Stimulated activated CD4-positive, alpha-beta T cell treated with anti-CD3 and anti-CD28 coated beads, TNF-alpha, amount 100 ng/mL, for 1 hour (primary cell): ENCODE measurements at places on chromosomes 11 and 22.

DNA sequence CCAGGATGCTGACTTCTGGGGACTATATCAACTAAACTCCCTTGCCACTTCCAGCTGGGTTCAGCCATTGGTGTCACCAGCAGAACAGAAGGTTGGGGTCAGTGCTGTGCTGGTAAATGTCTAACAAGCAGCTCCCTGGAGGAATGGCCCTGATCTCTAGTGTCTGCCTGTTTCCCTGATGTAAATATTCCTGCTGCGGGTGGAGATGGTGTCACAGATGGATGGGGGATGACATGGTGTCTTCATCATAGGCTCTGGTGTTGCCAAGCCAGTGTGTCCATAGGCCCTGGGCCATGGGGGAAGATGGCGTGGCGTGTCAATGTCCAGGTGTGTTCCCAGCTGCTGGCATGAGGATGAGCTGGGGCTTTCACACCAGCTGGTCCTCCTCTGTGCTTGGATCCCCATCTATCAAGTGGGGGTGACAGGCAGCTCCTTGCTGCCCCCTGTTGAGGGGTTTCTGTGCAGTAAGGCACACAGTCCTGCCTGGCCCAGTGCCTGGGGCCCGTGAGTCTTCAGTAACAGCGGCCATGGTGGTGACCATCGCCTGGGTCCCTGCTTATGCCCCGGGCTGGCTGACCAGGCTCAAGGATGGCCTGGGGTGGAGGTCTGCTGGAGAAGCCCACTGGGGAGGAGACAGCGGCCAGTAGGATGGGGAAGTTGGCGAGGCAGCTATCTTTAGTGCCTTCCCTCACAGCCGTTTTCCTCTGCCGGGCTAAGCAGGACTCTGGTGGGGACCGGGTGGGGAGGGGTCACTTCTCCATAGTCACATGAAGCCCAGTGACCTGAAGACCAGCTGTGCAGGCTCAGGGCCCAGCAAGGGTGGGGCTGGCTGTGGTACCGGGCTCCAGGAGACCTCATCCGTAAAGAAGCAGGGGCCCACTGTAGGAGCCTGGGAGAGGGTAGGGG is 12.7 kb downstream of the RPL3 start:
- DNase-seq, result no peak

DNA sequence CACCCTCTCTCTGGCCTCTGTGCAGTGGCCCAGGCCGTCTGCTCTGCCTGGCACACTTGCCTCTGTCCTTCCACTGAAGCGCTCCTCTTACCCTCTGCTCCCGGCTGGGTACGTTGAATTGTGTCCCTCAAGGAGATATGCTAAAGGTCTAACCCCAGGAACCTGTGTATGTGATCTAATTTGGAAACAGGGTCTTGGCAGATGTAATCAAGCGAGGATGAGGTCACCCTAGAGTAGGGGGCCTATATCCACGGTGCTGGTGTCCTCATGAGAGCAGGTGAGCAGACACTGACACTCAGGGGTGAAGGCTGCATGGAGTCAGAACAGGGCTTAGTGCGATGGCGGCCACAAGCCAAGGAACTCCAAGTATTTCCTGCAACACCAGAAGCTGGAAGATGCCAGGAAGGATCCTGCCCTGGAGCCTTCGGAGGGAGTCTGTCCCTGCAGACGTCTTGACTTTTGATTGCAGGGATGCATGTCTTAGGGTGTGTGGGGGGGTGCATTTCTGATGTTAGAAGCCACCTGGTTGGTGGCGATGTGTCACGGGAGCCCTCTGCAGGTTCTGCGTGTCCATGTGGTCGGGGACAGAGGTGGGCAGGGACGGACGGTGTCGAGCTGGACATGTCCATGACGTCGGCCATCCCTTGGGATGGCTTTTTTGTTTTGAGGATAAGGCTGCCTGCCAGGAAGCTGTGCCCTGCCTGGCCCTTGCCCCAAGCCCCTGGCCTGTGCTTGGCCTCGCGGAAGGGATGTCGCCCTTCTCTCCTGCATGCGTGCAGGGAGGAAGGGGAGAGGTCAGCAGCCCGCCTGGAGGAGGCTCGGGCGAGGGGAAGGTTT is 68.6 kb downstream of the LRP5 start:
- DNase-seq, result no peak

DNA sequence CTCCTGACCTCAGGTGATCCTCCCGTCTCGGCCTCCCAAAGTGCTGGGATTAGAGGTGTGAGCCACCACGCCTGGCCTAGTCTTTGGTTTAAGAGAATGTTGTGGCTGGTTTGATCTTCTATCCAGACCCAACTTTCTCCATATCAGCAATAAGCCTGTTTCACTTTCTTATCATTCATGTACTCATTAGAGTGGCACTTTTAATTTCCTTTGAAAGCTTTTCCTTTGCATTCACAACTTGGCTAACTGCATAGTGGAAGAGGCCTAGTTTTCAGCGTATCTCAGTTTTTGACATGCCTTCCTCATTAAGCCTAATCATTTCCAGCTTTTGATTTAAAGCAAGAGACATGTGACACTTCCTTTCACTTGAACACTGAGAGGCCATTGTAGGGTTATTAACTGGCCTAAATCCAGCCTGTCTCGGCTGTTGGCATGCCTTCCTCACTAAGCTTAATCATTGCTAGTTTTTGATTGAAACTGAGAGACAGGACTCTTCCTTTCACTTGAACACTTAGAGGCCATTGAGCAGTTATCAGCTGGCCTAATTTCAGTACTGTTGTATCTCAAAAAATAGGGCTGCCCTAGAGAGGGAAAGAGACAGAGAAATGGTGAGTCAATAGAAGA is 13.1 kb upstream of the RPL3 start:
- no peak for DNase-seq

- DNase-seq, result no peak
Observed at GRCh38 chr11:58928691-58929090, 10.6 kb upstream of the GLYATL1 start.

DNA sequence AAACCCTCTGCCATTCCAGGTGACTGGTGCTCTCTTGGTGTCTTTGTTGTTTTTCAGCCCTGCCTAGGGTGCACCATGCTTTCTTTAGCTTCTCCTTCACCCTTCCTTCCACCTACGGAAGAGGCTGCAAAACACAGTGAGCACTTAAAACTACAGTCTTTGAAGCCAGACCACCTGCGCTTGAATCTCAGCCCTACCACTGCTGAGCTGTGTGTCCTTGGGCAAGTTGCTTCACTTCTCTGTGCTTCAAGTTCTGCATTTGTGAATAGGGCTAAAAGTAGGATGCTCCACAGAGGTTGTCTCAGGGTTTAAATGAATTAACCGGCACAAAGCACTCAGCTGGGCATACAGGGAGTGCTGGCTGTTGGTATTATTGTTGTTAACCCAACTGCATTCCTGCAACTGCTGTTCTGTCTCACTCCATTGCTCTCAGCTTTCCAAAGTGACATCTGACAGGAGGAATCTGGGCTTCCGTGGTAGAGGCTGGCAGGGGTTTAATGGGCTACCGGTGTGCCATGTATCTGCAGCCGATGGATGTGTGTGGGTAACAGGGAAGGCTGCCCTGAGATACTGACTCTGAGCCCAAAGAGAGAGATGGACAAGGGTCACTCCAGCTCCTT is 139.3 kb downstream of the FBXO7 start:
- no peak for DNase-seq

DNA sequence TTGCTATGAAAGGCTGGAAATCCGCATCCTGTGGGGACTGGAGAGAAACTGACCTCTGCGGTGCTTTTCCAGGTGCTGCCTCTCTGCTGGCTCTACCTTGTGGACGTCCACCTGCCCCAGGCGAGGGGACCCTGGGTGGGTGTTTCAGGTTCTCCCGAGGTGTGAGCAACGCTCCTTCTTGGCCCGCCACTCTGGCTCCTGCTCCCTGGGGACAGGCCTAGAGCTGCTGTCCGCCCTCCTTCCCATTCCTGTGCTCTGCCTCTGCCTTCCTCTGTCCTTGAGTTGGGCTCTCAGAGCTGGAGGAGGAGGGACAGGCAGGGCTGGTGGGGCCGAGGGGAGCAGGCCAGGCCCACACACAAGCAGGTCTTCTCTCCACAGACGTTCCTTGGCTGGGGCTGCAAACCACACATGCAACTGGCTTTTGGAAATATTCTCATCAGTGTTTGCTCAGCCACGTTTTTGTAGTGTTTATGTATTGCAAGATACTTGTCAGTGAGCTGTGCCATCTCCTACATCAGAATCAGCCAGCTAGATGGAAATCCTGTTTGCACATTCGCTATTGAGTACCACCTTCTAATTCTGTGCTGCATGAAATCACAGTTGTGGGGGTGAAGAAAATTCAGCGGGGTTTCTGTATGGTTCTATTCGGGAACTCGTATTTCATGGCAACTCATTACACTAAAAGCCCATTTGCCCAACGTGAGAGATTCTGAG is 1115.0 kb downstream of the BRD1 start:
- no peak for DNase-seq

- DNase-seq, result no peak
Observed at GRCh38 chr22:20206709-20207215, 55.9 kb upstream of the CCDC188 start.
